Activated CD4-positive, alpha-beta T cell treated with anti-CD3 and anti-CD28 coated beads, Interleukin-2, amount 10 ng/mL, durations not matched to agents 24 days and 14 days (primary cell): ENCODE measurements at places on chromosomes 4 and X. TPM values are rescaled to one million over a fixed set of nuclear protein-coding genes. Genes with fewer than 3 reads are reported as not detected.

Gene GPR34
- 0.16 and 0.43 TPM in 2 replicates for total RNA-seq

Gene IL2RG
- 337 and 348 TPM in 2 replicates for total RNA-seq

Gene ARHGAP36
- total RNA-seq, result not detected in 2 replicates

Gene LIMCH1
- total RNA-seq, result not detected in 2 replicates

Gene TLR3
- total RNA-seq, result not detected in 2 replicates

Gene TLR2
- total RNA-seq, result 0.21 and 0.47 TPM in 2 replicates

Gene RNF212
- total RNA-seq, result 1.0 and 1.8 TPM in 2 replicates

Gene POU3F4
- not detected in 2 replicates for total RNA-seq

DNA sequence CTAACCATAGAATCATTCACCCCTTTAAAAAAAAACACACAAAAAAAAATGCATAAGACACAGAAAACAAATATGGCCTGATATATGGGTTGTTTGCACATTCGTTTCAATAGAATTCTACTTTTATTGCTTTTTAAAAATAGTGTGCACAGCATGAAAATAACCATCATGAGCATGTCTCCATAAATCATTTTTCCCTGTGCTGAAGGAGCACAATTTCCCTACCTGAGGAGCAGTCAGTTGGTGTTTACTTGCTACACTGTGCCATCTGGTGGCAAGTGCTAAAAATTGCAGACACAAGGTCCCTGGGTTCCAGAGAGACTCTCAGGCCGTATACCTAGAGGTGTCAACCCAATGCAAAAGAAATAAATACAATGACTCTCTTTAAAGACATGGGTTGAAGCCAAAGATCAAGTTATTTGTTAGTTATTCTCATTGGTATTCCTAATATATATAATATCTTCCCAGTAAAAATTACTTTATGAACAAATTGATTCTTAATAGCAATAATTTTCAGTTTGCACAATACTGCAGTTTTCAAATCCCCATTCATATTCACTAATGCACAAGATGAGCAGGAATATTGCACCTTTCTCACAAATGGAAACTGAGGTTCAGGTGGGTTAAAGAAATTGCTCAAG lies 551.4 kb downstream of the IQCM start:
- H3K27ac ChIP-seq, result no peak overlapping the region
- no peaks in the 10 kb centered on the region for H3K36me3 ChIP-seq
- peak; percentile 65 for DNase-seq
- H3K27me3 ChIP-seq, result no peaks in the 10 kb centered on the region
- H3K4me1 ChIP-seq, result no peaks in the 10 kb centered on the region

GRCh38 chr4:54233697-54234496 lies 4.8 kb downstream of the PDGFRA start:
- peak; percentile 89 for DNase-seq
- peaks cover 49% of the 10 kb centered on the region for H3K27me3 ChIP-seq
- peak overlapping the region; percentile 75 for H3K4me3 ChIP-seq
- H3K27ac ChIP-seq, result no peak overlapping the region
- peaks cover 11% of the 10 kb centered on the region for H3K4me1 ChIP-seq

DNA sequence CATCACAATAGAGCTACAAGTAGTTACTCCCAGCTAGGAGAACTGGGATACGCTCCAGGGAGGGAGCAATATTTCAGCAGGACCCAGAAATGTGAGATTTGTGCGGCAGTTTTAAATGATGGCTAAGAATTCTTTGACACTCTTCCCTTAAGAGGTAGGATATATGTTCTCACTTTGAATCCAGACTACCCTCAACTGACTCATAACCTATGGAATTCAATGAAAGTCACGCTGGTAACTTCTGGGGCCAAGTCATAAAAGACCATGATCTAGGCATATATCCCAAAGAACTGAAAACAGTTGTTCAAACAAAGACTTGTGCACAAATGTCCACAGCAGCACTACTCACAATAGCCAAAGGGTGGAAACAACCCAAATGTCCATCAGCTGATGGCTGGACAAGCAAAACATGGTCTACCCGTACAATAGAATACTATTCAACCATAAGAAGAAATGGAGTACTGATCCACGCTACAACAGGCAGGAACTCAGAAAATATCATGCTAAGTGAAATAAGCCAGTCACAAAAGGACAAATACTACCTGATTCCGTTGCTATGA lies 10.5 kb downstream of the CD99L2 start:
- H3K36me3 ChIP-seq, result no peaks in the 10 kb centered on the region
- H3K4me3 ChIP-seq, result no peak overlapping the region
- no peaks in the 10 kb centered on the region for H3K27me3 ChIP-seq
- H3K27ac ChIP-seq, result no peak overlapping the region

DNA sequence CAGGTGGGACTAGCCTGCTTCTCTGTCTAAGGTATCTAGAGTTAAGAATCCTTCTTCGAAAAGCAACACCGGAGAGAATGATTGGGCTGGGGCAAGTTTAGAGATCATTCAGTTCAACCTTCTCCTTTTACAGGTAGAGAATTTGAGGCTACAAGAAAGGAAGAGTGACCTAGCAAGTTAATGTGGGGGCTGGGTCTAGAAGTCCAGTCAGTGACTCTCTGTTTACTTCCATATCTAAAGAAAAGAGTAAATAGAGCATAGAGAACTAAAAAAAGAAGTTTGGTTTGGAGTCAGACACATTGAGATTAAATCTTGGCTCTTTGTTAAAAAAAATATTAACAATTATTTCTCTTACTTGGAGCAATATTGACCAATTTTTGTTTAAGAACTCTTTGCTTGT lies 64.1 kb upstream of the NPNT start:
- no peaks in the 10 kb centered on the region for H3K4me1 ChIP-seq
- peaks cover 2% of the 10 kb centered on the region for H3K36me3 ChIP-seq
- no peaks in the 10 kb centered on the region for H3K27me3 ChIP-seq
- no peak overlapping the region for H3K4me3 ChIP-seq
- no peak for DNase-seq

- no peak overlapping the region for H3K4me3 ChIP-seq
- no peak for DNase-seq
- H3K27ac ChIP-seq, result no peak overlapping the region
- no peaks in the 10 kb centered on the region for H3K36me3 ChIP-seq
- no peaks in the 10 kb centered on the region for H3K27me3 ChIP-seq
These were observed 19.9 kb downstream of the AR start for GRCh38 chrX:67563469-67564448.

GRCh38 chr4:88831031-88831430 lies 133.4 kb upstream of the NAP1L5 start:
- H3K27ac ChIP-seq, result no peak overlapping the region
- H3K4me3 ChIP-seq, result no peak overlapping the region
- DNase-seq, result peak; percentile 40
- H3K27me3 ChIP-seq, result peaks cover 12% of the 10 kb centered on the region
- peaks cover 3% of the 10 kb centered on the region for H3K4me1 ChIP-seq
- no peaks in the 10 kb centered on the region for H3K36me3 ChIP-seq

DNA sequence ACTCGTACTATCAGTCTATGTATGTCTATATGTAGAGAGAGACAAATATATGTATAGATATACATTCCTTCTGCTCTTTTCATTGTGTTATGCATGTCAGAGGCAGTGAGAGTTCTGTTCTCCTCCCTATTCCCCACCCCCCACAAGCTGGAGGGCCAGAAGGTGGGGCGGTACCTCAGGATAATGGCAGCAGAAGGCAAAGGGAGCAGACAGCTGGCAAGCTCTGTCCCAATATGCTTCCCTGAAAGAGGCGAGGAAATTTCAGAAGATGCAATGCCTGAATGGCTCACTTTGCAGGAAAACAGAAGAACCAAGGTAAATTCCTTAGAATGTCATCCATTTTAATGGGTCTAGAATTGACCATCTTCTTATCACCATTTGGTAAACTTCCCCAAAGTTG lies 114.4 kb downstream of the NAA11 start:
- H3K27ac ChIP-seq, result no peak overlapping the region
- no peaks in the 10 kb centered on the region for H3K4me1 ChIP-seq
- DNase-seq, result no peak
- no peaks in the 10 kb centered on the region for H3K36me3 ChIP-seq
- H3K4me3 ChIP-seq, result no peak overlapping the region

DNA sequence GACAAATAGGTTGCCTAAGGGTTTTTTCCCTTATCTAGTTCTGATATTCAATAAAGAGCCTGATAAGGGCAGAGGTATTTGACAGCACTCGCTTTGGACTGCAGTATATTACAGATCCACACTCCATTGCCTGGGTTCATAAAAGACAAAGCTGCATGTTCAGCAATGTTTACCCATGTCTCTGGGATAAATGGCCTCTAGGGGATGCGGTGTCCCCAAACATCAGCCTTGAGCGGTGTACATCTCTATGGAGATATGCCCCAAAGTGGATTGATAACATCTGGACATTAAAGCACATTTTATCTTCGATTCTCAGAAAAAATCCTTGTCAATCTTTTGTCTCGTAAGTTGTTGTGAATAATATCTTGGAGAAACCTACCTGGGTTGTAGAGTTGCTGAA lies 660.8 kb upstream of the AADAT start:
- H3K27ac ChIP-seq, result no peak overlapping the region
- no peak overlapping the region for H3K4me3 ChIP-seq
- DNase-seq, result no peak
- H3K4me1 ChIP-seq, result no peaks in the 10 kb centered on the region
- H3K27me3 ChIP-seq, result no peaks in the 10 kb centered on the region

DNA sequence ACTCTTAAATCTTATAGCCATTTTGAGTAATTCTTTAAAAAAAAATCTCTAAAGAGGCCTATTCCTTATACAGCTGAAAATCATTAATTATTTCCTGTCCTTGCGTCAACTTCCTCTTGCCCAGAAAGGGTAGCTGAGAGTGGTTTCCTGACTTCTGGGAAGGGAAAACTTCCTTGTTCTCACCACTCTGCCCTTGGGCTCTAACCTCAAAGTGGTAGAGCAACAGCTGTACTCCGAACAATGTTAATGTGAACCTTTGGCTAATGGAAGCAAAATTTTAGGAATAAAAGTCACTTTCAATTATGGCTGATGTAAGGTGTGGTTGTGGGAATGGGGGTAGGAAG lies 15.3 kb downstream of the KLHL2 start:
- peaks cover 39% of the 10 kb centered on the region for H3K4me1 ChIP-seq
- DNase-seq, result no peak
- peaks cover 49% of the 10 kb centered on the region for H3K36me3 ChIP-seq
- H3K27me3 ChIP-seq, result no peaks in the 10 kb centered on the region

DNA sequence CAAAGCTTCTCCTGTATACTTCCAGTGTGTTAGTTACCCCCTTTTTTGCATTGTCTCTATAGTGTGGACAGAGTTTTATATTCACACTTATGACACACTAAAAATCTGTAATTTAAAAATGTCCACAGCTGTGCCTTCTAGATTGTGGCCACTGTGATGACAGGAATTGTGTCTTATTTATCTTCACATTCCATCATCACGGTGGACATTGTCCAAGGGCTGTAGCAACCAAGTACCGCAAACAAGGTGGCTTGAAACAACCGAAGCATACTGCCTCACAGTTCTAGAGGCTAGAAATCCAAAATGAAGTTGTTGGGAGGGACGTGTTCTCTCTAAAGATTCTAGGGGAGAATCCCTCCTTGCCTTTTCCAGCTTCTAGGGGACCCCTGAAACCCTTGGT lies 32.3 kb downstream of the CHRNA9 start:
- no peaks in the 10 kb centered on the region for H3K36me3 ChIP-seq
- no peaks in the 10 kb centered on the region for H3K27me3 ChIP-seq
- H3K27ac ChIP-seq, result no peak overlapping the region

DNA sequence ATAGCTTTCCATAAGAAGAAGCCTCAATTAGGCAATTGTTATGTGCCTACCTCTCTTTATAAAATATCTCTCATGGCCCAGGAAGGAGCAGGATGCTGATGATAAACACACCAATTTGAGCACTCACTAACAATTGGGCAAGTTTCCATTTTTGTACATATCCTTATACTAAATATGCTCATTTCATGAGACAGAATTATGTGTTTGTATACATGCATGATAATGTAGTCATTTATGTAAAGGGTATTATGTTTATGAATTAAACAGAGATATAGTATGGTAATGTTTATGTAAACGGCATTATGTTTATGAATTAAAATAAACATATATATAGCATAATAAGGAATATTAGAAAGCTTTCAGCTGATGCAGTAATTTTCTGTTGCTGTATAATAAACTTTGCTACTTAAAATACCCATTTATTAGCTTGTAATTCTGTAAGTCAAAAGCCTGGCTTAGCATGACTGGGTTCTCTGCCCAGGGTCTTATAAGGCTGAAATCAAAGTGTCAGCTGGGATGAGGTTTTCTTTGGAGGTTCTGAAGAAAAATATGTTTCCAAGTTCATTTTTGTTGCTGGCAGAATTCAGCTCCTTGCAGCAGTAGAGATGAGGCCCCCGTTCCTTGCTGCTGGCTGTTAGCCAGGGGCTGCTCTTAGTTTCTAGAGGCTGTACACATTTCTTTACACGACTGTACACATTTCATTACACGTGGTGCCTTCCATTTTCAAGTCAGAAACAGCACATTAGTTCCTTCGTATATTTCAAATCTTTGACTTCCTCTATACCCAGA lies 89.0 kb downstream of the GLRA2 start:
- no peak overlapping the region for H3K4me3 ChIP-seq
- H3K36me3 ChIP-seq, result no peaks in the 10 kb centered on the region
- DNase-seq, result no peak
- H3K27ac ChIP-seq, result no peak overlapping the region
- H3K4me1 ChIP-seq, result no peaks in the 10 kb centered on the region

DNA sequence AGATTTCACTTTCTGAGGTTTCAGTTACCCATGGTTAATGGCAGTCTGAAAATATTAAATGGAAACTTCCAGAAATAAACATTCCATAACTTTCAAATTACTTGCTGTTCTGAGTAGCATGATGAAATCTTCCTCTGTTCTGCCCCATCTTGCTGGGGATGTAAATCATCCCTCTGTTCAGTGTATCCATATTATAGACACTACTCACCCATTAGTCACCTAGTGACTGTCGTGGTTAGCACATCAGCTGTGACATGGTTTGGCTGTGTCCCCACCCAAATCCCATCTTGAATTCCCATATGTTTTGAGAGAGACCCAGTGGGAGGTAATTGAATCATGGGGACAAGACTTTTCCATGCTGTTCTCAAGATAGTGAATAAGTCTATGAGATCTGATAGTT lies 125.5 kb upstream of the GIMD1 start:
- no peaks in the 10 kb centered on the region for H3K36me3 ChIP-seq
- H3K4me1 ChIP-seq, result no peaks in the 10 kb centered on the region
- no peak for DNase-seq

DNA sequence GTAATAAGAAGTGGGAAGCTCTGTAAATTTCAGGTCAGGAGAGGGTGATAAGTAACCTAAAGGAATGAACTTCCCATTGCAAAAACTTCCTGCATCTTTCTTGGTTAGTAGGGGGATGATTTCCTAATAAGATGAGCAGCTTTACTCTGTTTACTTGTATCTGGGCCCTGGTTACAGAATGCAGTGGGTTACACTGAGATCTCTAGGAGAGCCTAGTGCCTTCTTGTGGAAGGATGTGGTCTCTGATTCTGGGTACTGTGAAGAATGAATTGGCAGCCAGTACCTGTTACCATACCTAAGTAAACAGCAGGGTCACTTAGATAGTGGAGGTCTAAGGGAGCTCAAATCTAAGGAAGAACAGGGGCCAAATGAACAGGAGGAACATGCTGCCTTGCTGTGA lies 320.6 kb downstream of the ARHGAP10 start:
- no peaks in the 10 kb centered on the region for H3K27me3 ChIP-seq
- peak; percentile 84 for DNase-seq
- H3K4me3 ChIP-seq, result peak overlapping the region; percentile 59
- H3K36me3 ChIP-seq, result peaks cover 7% of the 10 kb centered on the region
- peaks cover 47% of the 10 kb centered on the region for H3K4me1 ChIP-seq
- H3K27ac ChIP-seq, result peak overlapping the region; percentile 16
